ENCODE measurements at places on chromosomes 3 and 15. TPM values are rescaled to one million over a fixed set of nuclear protein-coding genes. Genes with fewer than 3 reads are reported as not detected.
A peak's percentile ranks its signal among the peaks of the same experiment; 100 is the strongest.

DNA sequence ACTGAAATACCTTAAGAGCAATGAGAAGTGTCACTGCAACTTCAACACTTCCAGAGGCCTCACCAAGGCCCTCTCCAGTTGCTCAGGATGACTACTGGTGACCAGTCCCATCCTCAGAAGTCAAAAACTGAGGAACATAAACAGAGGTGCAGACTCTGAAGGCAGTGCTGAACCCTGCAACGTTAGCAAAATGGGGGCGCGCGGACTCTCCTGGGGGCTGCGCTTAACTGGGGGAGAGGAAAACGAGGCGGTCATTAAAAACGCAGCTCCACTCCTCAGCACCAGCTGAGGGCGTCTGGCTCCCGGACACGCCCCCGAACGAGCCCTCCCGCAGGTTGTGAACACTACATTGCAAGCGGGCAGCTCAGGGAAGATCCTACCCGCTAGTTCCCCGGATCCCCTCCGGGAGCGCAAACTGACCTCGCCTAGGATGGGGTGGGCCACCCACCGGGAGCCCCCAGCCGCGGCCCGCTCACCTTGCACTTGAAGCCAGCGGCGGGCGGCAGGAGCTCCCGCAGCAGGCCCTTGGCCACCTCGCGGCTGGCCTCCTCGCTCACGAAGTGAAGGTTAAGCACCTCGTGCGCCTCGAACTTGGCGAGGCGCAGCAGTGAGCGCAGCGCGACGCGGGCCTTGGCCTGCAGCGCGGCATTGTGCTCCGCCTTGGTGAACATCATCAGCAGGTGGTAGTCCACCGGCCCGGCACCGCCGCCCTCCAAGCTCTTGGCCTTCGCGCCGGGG is 711 bp downstream of the XXYLT1 start:
- DNase-seq = no peak

DNA sequence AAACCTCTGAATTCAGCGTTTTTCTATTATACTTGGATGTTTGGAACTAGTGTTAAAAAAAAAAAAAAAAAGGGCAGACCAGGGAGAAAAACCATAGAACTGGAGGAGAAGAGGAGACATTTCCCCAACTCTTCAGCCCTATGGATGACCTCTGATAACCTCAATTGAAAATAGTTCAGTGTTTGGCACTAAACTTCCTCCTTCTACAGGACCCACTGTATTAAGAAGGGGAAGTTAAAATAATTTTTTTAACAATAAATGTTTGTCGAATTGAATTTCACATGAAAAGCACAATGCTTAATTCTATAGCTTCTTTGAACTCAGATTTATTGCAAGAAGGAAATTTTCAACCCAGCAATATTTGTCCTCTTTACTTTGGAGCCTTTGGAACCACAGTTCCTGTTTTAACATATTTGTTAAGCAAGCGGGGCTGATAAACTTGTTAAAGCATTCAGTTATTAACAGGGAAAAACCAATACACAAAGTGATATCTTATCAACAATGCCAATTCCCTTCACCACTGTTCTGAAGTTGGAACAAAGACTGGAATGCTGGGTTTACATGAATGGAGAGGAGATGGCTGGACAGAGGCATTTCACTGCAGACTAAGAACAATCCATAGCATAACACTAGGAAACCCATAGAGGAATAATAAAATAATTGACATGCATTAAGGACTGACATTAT is 3.1 kb upstream of the A4GNT start:
- DNase-seq = no peak

Gene LIPH
- total RNA-seq = not detected

DNA sequence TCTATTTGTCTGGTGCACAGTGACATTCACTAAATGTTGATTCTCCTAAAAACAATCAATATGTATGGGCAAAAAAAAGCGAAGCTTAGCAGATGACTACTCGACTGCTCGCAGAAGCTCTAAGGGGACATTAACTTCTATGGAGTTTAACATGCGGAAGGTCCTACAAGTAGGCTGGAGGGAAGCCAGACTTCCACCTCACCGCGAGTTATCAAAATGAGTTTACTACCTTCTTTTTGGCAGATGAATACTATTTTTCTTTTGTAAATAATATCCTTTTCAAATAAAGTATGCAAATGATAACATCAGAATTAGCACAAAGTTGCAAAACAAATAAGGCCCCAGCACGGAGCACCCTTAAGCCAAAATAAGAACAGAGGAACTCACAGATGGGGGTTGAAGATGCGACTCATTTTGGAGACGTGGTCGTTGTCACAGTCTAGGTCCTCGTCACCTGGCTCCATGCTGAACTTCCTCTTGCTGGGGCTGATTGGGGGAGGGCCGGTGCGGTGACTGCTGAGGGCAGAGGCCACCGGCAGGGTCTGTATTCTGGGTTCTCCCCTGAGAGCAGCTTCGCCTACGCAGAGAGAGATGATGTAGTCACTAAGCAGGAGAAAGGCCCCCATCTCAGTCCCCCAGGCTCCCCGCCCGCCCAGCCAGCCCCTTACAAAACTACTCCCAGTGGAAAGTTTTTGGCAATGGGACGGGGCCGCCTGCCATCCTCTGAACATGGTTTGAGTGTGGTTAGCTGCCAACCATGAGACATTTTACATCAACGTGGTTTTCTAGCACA is 42.1 kb downstream of the VGLL4 start:
- DNase-seq = no peak

DNA sequence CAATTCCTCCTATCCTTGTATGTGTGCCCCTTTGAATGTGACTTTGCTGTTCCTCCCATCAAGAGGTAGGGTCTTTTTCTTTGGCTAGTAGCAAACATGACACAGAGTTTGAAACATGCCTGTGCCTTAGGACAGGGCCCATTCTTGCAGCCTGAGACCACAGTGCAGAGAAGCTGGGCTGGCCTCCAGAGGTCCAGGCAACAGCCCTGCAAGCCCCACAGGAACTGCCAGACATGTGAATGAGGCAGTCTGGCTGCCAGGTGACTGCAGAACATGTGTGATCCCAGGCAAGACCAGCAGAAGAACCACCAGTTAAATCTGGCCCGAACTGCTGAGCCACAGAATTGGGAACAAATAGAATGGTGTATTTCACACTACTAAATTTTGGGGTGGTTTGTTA is 1.2 kb upstream of the HGD start:
- no peak for DNase-seq

Gene MORC1
- not detected for total RNA-seq

- DNase-seq = no peak
These were observed 67.9 kb downstream of the FGF7 start for GRCh38 chr15:49490966-49491365.

DNA sequence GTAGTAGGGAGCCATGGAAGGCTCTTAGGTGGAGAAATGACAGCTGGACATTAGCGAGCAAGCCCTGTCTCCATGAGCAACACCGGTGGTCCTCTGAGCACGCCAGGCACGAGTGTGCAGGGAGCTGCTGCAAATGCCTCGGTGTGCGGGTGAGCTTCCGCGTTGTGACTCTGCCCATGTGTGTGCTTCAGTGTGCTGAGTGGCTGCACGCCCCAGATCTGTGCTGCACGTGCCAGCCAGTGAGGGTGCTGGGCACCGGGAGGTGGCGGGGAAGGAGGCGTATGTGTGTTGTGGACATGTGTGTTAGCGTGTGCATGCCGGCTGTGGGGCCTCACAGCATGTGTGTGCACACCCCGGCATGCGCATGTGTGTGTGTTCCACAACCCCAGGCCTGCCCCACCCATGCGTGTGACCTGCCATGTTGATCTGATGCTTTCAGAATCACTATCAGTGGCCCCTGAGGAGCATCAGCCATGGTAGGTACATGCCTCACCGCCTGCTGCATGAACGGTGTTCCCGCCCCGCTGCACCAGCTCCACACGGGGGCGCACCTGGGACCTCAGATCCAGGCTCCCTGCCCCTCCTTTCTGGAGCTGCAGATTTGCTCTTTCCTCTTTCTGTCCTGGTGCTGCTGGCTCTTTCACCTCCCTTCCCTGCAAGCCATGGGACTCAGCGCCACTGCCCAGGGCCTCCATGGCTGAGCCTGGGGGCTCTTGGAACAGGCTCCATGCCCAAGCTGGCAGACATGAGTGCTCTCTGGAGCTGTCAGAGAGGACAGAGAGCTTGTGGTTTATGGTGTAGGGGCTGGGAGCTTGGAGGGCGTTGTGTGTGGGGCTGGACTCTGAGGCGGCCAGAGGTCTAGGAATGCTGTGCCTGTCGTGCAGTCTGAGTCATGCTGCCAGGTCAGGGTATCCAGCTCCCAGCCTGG is 169.4 kb downstream of the TBC1D2B start:
- DNase-seq = no peak

GRCh38 chr15:96598514-96598913 is 268.0 kb downstream of the NR2F2 start:
- no peak for DNase-seq

GRCh38 chr3:7436542-7436941 is 575.6 kb downstream of the GRM7 start:
- DNase-seq = no peak

DNA sequence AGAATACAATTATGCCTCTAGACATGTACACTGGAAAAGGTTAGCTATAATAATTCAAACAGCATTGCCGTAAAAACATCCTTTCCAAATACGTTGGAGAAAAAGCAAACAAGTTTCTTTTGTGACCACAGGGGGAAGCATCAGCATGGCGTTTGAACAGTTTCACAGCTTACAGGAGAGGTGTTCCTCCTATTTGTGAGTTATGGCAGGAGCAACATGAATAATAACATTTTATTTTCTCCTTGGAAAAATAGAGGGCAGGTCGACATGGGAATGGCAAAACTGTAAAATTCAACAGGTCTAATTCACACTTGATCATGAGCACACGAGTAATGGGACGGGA is 39.7 kb upstream of the GADL1 start:
- DNase-seq = no peak

Gene TRH
- total RNA-seq = not detected

Gene CKMT1A
- not detected for total RNA-seq

DNA sequence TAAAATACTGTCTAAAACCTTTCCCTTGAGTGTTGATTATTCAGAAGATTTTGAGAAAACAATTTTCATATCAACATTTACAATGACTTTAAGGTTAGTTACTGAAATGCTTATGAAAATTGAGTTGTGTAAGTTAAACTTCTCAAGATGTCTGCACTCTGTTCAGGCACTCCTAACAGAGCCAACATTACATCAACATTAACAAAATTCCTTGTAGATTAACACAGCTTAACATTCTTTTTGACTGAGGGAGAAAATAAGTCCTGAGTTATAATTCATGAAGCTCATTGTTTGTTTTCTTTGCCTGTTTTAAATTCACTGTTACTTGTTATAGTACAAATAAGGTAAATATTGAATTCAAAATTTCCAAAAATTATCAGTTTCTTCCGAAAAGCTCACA is 9.0 kb downstream of the ACKR4 start:
- no peak for DNase-seq

Gene SLC49A4
- total RNA-seq = 17.7 TPM

DNA sequence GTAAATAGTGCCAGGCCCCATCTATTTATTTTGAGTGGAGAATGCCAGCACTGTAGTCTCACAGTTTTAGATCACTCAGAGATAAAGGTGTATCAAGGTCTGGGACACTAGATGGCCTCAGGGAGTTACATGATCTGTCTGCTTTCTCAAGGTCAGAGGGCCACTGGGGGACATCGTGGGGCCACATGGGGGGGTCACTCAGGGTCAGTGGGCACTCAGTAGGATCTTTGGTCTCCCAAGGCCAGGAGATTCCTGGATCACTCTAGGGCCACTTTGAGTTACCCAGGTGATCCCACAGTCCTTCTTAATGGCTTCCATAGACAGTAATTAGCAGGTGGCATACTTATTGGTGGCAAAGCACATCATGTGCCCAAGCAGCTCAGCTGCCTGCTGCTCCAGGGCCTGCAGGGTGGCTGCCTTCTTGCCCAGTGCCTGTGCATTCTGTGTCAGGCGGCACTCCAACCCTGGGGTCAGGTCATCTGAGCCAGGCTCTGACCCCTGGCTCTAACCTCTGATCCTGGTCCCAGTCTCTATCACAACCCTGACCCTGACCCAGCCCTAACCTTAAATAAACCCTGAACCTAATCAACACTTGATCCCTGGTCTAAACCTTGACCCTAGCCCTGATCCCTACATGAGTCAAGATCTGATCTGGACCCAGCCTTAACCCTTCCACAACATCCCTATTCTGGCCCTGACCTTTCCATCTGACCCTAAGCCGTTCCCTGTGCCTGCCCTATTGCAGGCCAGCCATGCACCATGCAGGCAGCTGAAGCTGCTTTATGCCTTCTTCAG is 1.8 kb upstream of the LAMB2 start:
- DNase-seq = no peak

DNA sequence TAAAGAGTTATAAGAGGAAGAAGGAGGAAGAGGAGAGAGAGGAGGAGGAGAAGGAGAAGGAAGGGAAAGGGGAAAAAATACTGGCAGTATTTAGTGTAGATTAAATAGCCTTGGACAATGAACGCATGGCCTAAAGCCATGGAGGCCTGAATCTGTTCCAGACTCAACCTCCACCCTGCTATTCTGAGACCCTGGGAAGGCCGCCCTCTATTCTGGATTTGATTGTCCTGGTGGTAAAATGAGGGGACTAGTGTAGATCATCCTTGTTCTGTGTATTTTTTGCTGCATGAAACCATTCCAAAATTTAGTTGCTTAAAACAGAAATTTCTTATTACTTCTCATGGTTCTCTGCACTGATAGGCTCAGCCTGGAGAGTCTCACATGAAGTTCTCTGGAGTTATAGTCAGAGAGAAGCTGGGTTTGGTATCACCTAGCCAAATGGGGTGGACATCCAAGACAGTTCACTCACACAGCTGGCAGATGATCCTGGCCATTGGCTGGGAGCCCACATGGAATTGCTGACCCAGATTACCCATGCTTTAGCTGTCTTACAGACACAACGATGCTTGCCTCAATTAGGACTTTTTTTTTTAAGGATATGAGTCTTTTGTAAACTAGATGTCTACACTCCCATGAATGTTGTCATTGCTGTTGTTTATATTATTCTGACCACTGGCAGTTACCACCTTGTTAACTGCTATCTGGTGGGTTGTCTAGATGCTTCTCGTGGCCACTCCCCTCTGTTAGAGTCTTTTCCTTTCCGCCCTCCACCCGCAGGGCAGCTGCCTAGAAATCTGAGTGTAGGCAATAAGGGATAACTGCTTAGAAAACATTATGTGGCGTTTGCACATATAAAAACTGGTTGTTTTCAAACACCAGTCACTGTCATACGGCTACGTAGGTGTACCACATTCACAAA is 149.9 kb downstream of the SST start:
- peak; percentile 19 for DNase-seq

DNA sequence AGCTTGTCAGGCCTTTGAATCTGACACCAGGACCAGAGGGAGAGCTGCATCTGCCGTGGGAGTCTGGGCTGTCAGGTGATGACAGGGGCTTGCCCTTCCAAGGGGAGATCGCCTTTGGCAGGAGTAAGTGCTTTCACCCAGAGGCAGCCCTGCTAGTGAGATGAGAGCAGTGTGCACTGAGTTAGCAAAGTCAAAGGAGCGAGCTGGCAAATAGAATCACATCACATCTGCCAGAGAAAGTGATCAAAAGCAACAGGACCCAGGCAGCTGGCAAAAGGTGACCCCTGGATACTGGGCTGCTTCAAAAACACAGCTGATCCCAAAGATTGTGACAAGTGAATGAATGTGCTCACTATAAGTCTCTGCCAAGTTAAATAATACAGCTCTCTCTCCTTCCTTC is 36.1 kb upstream of the PYDC2 start:
- DNase-seq = no peak
